ENCODE measurements at places on chromosomes 1 and 21. TPM values are rescaled to one million over a fixed set of nuclear protein-coding genes. Genes with fewer than 3 reads are reported as not detected.

DNA sequence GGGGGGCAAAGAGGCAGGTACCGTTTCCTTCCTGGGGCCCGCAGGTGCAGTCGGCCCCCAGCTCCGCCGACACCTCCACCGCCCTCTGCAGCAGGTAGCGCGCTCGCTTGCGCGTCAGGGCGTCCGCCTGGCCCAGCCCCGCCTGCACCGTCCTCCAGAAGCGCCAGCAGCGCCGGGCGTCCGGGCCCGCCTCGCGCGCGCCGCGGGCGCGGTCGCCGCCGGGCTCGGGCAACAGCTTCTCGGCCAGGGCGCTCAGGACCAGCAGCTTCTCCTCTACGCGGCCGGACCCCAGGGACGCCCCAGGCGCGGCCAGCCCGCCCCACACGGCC lies 863 bp downstream of the TARBP1 start:
- no peaks in the 10 kb centered on the region for H3K27me3 ChIP-seq
- peaks cover 11% of the 10 kb centered on the region for H3K4me1 ChIP-seq
- H3K36me3 ChIP-seq: no peaks in the 10 kb centered on the region
- H3K27ac ChIP-seq: peak overlapping the region; percentile 87
- peak overlapping the region; percentile 98 for H3K4me3 ChIP-seq
- no peak for DNase-seq

DIO1 gene
- total RNA-seq: not detected

RAB25 gene
- total RNA-seq: 87.3 TPM

- no peak overlapping the region for H3K27ac ChIP-seq
- DNase-seq: no peak
- H3K4me1 ChIP-seq: no peaks in the 10 kb centered on the region
- H3K4me3 ChIP-seq: no peak overlapping the region
- peaks cover 13% of the 10 kb centered on the region for H3K36me3 ChIP-seq
These were observed 14.0 kb upstream of the PODN start for GRCh38 chr1:53047737-53048736.

DNA sequence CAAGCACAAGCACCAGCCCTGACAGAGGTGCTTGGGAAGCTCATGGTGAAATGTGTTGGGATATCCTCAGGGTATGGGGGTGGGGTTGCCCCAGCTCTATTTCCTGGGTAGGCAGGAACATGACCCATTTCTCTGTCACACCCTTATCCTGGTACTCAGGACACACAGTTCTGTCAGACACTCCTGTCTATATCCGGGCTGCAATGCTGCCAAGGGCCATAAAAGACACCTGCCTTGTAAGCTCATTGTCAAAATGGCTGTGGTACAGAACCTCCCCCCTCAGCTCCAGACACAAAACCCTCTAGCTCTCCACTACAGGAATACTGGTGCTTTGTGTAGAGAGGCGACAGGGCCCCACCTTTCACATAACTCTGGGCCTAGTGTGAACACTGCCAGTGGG lies 636.7 kb downstream of the PLA2G4A start:
- H3K27me3 ChIP-seq: no peaks in the 10 kb centered on the region
- H3K27ac ChIP-seq: no peak overlapping the region
- no peak for DNase-seq
- no peak overlapping the region for H3K4me3 ChIP-seq

GRCh38 chr1:240577095-240577494 lies 34.9 kb downstream of the GREM2 start:
- no peak overlapping the region for H3K27ac ChIP-seq
- DNase-seq: no peak
- H3K4me3 ChIP-seq: no peak overlapping the region
- H3K4me1 ChIP-seq: no peaks in the 10 kb centered on the region
- H3K27me3 ChIP-seq: no peaks in the 10 kb centered on the region
- no peaks in the 10 kb centered on the region for H3K36me3 ChIP-seq

DNA sequence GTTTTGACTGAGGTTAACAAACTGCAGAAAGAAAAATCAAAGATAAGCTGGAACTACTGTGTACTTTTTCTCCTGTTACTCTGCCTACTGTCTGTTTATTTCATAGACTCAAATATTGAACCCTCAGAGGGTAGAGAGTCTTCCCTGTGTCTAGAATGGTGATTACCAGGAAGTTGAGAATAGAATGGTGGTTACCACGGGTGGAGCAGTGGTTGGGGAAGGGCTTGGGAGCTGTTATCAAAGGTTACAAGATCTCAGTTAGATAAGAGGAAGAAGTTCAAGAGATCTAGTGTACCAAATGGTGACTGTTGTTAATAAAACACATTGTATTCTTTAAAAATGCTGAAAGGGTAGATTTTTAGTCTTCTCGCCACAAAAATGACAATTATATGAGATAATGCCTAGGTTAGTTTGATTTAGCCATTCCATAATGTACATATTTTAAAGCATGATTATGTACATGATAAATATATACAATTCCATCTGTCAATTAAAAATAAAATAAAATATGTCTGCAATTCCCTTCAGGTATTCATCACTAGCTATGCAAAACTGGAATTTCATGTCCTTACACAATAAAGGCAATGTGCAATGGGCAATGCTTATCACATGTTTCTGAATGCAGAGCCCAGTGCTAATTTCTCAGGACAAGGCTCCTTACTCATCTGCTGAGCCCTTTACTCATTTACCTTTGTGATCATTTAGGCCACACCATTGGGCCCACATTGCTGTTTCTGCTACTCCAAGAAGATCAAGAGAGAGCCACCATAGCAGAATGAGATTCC lies 474.3 kb upstream of the CAMK1G start:
- no peaks in the 10 kb centered on the region for H3K36me3 ChIP-seq
- H3K27ac ChIP-seq: no peak overlapping the region
- H3K4me3 ChIP-seq: no peak overlapping the region
- H3K27me3 ChIP-seq: no peaks in the 10 kb centered on the region
- no peaks in the 10 kb centered on the region for H3K4me1 ChIP-seq
- no peak for DNase-seq

GRCh38 chr1:30768830-30769718 lies 11.5 kb upstream of the LAPTM5 start:
- H3K27me3 ChIP-seq: no peaks in the 10 kb centered on the region
- no peaks in the 10 kb centered on the region for H3K4me1 ChIP-seq
- H3K27ac ChIP-seq: no peak overlapping the region
- DNase-seq: no peak

DNA sequence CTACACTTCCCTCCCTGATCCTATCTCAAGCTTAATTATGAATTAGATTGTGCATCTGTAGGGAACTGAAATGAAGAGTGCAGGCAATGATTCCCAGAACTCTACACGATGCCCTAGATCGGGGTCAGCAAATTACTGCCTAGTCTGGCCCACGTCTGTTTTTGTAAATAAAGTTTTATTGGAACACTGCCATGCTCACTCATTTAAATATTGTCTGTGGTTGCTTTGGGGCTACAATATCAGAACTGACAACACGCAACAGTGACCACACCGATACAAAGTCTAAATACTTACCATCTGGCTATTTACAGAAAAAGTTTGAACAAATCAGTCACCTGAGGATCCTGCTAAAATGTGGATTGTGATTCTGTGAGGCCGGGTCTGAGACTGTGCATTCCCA lies 74.1 kb downstream of the PGBD5 start:
- no peak for DNase-seq
- H3K27me3 ChIP-seq: no peaks in the 10 kb centered on the region
- no peaks in the 10 kb centered on the region for H3K36me3 ChIP-seq

DNA sequence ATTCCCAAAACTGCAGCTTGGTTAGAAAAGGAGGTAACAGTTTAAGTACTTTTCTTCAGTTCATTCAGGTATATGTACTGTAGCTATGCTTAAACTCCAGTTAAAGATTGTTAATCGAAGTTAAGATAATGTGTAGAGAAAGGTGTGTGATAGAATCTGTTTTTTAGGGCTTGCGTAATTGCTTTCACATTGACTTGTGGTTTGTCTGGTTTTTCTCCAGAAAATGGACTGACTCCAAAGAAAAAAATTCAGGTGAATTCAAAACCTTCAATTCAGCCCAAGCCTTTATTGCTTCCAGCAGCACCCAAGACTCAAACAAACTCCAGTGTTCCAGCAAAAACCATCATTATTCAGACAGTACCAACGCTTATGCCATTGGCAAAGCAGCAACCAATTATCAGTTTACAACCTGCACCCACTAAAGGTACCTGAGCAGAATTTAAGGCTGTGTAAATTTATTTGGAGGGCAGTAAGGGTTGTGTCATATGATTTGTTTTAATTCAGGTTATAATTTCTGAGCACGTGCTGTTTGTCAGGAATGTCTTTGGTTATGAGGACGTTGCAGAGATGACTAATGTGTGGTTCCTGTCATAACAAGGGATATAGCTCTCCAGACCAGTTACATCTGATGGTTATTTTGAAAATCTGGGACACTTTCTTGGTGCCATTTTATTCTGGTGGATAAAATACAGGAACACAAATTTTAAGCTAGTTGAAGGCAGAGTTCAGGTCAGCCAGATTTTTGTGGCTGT lies 26.0 kb downstream of the ATF6 start:
- peaks cover 9% of the 10 kb centered on the region for H3K36me3 ChIP-seq
- DNase-seq: no peak
- no peak overlapping the region for H3K4me3 ChIP-seq
- no peaks in the 10 kb centered on the region for H3K4me1 ChIP-seq

- DNase-seq: no peak
- H3K36me3 ChIP-seq: no peaks in the 10 kb centered on the region
- H3K4me3 ChIP-seq: no peak overlapping the region
- no peaks in the 10 kb centered on the region for H3K27me3 ChIP-seq
These were observed 3.1 kb downstream of the PTGFRN start for GRCh38 chr1:116912846-116913245.

- no peak for DNase-seq
- no peak overlapping the region for H3K27ac ChIP-seq
- no peaks in the 10 kb centered on the region for H3K36me3 ChIP-seq
- H3K4me3 ChIP-seq: no peak overlapping the region
- H3K4me1 ChIP-seq: no peaks in the 10 kb centered on the region
These were observed 14.1 kb upstream of the WNT9A start for GRCh38 chr1:227961651-227962466.

DNA sequence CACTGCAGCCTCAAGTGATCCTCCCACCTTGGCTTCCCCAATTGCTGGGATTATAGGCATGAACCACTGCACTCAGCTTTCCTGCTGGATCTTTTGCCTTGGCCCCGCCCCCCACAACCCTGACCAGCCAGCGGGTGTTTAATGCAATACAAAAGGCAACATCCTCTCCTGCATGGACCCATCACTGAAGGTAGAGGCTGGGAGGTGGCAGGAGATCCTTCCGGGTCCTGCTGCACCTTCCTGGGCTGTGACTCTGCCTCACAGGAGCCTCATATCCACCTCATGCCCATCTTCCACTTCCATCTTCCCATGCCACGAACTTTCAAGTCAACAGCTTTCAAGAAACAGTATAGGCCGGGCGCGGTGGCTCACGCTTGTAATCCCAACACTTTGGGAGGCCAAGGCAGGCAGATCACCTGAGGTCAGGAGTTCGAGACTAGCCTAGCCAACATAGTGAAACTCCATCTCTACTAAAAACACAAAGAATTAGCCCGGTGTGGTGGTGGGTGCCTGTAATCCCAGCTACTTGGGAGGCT lies 11.7 kb upstream of the WNT9A start:
- H3K4me3 ChIP-seq: no peak overlapping the region
- no peaks in the 10 kb centered on the region for H3K4me1 ChIP-seq
- DNase-seq: no peak

DNA sequence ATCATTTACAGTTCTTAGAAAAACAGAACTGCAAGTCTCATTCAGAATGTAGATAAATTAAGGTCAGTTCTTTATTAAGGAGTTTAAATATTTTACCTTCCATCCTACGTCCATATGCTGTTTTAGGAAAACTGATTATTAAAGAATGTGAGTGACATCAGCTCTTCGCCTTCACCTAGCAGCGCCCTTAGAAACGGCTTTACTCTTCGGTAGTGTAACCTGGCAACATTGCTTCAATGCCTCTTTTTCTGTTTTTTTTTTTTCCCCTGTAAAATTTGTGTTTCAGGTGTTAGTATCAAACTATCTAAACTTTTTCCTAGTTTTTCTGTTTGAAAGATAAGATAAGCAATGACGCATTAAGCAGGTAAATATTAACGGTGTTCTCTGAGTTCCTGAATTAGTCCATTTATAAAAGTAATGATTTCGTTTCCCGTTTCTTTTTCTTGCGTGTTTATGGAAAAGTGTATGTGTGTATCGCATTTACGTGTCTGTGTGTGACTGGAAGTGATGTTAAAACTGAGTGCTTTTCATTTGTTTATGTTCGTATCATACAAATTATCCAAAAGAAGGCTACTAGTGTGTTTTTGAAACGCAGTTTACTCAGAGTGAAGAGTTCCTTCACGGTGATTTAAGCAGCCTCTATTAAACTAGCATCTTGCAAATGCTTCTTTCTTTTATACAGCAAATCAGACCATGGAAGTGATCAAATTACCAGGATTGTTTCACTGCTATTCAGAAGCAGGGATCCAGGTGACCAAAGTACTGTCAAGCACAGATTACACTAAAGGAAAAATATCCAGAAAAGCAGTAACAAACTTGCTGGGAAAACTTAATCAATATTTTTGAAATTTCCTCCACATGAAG lies 139.0 kb downstream of the SDCCAG8 start:
- H3K27me3 ChIP-seq: no peaks in the 10 kb centered on the region
- H3K27ac ChIP-seq: no peak overlapping the region
- no peaks in the 10 kb centered on the region for H3K4me1 ChIP-seq
- no peak for DNase-seq
- H3K36me3 ChIP-seq: no peaks in the 10 kb centered on the region

DNA sequence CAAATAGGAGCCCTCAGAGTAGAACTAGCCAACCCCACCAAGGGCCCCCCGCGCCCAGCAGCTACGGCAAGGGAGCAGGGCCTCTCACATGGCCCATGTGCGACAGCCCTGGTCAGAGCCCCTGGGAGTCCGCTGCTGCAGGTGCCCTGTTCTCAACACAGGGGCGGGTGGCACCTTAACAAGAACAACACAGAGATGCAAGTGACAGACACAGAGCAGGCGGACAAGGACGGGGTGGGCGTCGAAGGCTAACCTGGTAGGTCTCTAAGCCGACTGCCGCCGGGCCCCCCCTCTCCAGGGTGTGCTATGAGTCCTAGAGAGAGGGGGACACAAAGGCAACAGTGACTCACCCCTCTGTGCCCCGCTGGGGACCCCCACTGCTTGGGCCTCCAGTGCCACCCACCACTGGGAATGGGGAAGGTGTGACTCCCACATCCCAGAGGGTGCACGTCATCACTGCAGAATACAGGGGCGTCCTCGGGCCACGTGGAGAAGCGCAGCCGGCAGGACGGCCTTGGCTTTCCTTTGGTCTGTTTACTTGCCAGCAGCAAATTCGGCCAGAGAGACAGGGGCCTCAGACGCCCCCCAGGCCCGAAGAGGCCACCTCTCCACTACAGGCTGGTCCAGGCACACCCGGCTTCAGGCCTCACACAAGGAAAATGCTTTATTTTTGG lies 44.8 kb downstream of the PRDM15 start:
- no peak overlapping the region for H3K4me3 ChIP-seq
- peak; percentile 62 for DNase-seq
- no peaks in the 10 kb centered on the region for H3K4me1 ChIP-seq
- no peak overlapping the region for H3K27ac ChIP-seq

GRCh38 chr1:45846931-45847330 lies 43.5 kb downstream of the MAST2 start:
- H3K36me3 ChIP-seq: no peaks in the 10 kb centered on the region
- H3K27me3 ChIP-seq: no peaks in the 10 kb centered on the region
- H3K27ac ChIP-seq: no peak overlapping the region
- no peaks in the 10 kb centered on the region for H3K4me1 ChIP-seq

Data from upper lobe of left lung (tissue), 6 donors.